ENCODE measurements at places on chromosomes 12 and 14.

- DNase-seq: no peak
Measured at GRCh38 chr14:89892953-89893352, 61.6 kb downstream of the EFCAB11 start.

DNA sequence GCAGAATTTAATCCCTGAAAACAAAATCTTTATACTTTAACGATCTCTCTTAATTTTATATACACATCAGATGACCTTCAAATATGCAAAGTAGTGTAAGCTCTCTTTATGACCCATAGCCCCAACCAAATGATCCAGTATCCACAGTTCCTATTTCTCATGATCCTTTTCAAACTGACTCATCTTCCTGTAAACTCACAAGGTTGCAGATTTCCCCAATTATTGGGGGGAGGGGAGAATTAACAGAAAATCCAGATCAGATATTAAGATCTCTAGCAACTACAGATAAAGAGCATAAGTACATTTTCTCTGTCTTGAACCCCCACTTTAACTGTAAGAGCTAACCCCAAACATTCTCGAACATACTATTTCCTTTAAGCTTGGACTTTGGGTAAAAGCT is 12.5 kb downstream of the GNS start:
- DNase-seq: no peak

DNA sequence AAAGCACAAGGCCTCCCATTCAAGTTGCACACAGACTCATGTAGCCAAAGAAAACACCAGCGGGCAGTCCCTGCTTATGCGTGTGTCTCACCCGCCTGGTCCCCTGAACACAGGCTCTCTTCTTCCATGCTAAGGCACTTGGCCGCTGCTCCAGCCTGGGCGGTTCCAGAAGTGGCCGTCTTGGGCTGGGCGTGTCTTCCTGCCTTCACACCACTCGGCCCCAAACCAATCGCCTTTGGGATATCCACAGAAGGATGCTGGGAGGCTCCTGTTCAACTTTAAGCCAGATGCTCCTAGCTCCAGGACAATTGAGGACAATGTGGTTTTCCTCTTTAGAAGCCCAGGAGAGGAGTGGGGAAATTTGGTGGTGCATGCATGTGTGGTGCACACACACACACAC is 2.2 kb downstream of the SCARB1 start:
- no peak for DNase-seq

DNA sequence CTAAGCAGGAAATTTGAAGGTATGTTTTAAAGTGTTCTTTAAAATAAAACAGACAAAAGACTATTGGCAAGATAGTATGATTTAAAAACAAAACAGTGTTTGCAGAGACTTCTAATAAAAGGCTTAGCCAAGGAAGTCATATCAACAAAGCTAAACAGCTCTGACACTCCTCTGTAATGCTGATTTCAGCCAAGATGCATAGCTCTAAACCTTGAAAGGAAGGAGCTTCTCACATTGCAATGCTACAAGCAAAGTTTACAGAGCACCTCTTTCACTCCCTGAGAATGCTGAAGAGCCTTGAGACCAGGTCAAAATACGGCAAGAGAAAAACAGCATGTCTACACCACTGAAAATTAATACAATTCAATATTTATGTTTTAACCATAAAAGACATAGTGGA is 51.8 kb downstream of the PARP11 start:
- DNase-seq: no peak

DNA sequence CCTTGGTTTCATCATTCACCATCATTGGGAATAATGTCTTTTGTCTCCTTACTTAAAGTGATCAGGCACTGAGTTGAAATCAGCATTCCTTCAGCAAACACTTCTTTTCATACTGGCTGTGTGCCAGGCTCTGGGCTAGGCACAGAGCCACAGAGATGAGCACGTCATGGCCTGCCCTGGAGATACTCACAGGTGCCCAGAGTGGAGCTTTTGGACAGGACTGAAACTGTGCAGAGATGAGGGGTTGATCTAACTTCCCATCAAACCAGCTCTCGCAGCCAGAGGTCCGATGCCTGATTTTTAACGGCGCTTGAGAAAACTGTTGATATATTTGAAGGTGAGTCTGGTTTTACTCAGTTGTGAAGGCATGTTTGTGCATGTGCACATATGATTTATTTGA is 43.1 kb downstream of the CACNA1C start:
- DNase-seq: no peak

- DNase-seq: no peak
Measured at GRCh38 chr12:48980389-48980952, 2.3 kb downstream of the WNT1 start.

DNA sequence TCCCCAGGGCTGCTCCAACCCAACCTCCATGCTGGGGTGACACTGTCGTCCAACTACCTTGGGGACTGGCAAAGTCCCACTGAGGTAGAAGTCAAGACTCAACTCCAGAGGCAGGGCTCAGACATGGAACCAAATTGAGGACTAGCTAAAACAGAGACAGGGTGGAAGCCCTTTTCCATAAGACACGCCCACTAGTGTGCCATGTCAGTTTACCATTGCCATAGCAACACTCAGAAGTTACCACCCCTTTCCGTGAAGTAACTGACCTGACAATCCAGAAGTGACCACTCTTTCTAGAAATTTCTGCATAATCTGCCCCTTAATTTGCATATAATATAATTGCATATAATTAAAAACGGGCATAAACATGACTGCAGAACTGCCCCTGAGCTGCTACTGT is 409.6 kb downstream of the MED13L start:
- no peak for DNase-seq

DNA sequence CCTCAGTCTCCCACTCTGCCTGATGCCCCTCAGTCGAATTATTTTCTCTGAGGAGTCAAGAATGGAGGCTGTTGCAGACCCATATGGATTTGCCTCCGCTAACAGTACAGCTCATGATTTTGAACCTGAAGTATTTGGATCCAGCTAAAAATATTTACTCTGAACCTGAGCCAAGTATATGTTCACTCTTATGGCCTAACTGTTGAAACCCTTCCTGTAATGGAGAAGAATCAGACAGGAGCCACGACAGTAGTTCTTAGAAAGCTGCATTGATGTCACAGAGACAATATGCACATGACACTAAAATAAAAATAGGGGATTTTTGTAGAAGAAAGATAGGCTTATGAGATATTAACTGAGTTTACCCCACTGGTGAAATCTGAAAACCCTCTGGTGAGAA is 1128.3 kb upstream of the FLRT2 start:
- DNase-seq: no peak

DNA sequence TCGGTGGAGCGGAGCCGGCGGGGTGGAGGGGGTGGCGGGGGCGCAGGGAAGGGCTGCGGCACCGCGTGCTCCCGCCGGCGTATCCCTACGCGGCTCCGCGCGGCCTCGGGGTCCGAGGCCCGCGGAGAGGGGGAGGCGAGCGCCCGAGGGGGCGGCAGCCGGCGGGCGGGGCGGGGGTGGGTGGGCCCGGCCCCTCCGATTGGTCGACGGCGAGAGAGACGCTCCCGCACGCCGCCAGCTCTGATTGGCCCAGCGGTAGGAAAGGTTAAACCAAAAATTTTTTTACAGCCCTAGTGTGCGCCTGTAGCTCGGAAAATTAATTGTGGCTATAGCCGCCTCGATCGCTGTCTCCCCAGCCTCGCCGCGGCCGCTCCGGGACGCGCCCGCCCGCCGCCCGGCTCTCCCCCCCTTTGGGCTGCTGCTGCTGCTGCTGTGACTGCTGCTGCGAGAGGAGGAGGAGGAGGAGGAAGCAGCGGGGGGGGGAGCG is at the start of gene FOXG1:
Gene FOXG1 (plus strand): TSS at position 319 of the 487 bp plus-strand sequence. CDS start 493 bp downstream, outside the sequence.
- no peak for DNase-seq

- peak; percentile 2 for DNase-seq
Measured at GRCh38 chr14:95319312-95320077, at the start of gene CLMN. Gene CLMN (minus strand): TSS chr14:95319908. CDS start chr14:95319792, 116 bp downstream.

- DNase-seq: no peak
Measured at GRCh38 chr14:92459950-92460421, 53.6 kb upstream of the RIN3 start.

DNA sequence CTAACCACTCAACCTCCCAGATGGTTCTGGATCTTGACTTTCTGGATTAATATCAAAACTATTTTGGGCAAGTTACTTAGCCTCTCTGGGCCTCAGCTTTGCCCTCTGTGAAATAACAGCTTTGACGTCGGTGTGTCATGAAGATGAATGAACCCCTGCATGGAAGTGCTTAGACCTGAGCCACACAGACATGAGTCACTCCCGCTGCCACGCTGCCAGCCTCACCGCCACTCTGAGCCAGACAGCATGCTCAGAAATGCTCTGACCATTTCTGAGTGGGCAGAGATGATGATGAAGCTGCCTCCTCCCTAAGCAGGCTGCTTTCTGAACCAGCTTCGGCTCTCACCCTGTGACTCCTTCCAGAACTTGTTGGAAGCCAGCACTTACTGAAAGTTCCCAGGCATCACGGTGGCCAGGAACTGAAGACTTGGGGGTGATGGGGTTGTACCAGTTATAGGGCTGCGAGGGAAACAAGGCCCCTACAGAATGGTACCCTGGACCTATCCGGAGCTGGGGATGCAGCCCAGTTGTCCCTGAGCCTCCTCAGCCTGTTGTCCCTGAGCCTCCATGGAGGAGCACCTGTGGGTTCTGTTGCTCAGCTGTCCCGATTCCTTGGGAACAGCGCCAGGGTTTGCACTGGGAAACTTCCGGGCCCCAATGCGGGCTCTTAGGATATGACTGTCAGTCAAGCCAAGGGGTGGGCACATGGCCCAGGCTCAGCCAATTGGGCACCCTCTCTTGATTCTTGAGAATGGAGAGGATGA is 2.0 kb upstream of the CCDC197 start:
- no peak for DNase-seq

GRCh38 chr12:43648636-43649035 is 96.6 kb upstream of the ADAMTS20 start:
- DNase-seq: no peak

DNA sequence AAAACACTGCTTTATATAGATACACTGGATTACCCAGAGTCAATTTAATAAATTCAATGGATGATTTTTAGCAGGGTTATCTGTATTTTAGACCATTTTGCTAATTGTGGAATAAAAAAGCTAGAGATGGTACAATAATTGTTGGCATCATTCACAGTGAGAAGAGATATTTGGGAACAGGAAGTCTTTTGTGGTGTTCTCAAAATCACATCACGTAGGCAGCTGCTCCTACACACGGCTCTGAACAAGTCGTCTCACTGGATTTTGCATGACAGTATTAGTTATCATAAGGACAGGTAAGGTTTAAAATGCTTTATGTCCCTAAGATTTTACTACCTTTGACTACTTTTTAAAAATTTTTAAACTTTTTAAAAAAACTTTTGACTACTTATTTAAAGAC is 52.0 kb downstream of the PAPLN start:
- DNase-seq: no peak

DNA sequence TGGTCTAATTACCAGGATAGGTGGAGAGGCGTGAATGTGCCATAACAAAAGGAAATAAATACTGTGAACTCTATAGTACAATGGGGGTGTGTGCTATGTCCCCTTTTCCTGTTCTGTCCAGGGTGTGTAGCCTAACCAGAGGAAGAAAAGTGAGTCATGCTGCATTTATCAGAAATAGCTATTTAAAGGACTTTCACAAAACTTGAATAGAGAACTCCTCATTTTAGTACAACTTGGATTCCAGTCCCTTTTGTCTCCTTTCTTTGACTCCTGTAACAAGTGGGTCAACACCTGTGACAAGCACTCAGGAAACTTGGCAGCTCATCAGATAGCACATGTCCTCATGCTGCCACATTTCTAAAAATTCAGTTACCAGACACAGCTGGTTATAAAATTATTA is 123.4 kb downstream of the CCDC91 start:
- DNase-seq: no peak

- no peak for DNase-seq
Measured at GRCh38 chr12:52202361-52203078, 10.7 kb upstream of the KRT80 start.

DNA sequence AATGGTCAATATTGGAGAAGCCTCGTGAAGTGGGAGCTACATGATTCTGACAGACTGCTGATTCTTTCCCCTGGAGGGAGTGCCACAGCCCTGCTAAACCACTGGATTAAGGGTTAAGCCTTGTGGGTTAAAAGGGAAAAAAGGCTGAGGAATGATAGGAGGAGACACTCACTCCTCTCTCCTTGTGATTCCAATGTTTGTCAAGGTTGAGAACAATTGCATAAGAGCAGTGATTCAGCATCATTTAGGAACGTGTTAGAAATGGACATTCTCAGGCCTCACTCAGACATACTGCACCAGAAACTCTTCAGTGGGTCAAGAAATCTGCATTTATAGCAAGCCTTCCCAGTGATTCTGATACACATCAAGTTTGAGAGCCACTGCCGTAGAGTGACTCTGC is 87.8 kb upstream of the GZMB start:
- no peak for DNase-seq

DNA sequence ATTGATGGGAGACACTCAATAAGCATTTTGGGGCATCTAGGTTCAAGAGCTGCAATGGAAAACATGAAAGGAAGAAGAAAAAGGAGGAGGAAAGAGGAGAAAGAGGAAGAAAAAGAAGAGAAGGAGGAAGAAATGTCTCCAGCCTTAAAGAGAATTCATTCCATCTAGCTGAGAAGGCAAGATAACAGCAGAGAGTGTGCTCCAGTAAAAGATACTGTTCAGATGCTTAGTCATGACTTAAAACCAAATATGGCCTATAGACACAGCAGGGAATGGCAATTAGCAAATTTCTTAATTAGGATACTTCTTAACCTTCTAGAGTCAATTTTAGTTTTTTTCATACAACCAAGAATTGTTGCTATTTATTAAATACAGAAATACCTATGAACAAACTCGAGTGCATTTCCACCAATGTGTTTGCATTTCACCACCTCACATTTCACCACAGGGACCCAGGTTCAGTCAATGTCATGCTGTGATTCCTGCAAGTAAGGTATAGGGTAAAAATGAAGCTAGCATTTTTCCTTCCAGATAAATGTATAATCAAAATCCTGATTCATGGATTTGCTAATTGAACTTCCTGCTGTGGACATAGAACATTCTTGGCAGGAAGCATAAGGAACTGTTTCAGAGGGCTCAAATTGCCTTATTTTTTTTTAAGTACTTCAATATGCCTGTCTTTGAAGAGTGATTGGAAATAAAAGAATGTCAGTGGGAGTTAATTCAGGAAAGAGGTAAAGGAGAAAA is 177.8 kb downstream of the RPS29 start:
- no peak for DNase-seq

- DNase-seq: no peak
Measured at GRCh38 chr14:23468704-23469126, 788 bp upstream of the NGDN start.

DNA sequence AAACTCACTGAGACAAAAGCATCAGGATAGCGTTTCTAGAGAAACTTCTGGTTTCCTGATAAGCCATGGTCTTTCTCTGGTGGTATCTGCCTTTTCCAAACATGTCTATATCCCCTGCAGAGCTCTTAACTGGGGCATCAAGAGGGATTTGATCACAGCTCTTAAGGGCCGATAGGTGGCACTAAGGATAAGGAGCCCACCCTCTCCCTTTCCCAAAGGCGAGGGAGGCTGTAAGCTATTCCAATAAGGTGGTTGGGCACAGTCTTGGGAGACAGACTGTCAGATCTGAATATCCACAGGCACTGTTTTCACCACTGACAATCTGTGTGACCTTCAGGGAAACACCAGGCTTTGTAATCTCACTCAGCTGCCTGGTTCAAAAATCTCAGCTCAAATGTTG is 206.0 kb downstream of the ADGRD1 start:
- DNase-seq: no peak

- no peak for DNase-seq
Measured at GRCh38 chr12:54649825-54650224, 1.7 kb upstream of the DCD start.

GRCh38 chr12:132445884-132446632 is 43.9 kb upstream of the FBRSL1 start:
- DNase-seq: peak; percentile 50

Data from activated T-helper 1 cell treated with Interleukin-2 at 50 U/mL for 16 hours (primary cell).